ENCODE measurements at places on chromosomes 12 and 14. TPM values are rescaled to one million over a fixed set of nuclear protein-coding genes. Genes with fewer than 3 reads are reported as not detected.

P2RX7 gene
- 65.7 TPM for total RNA-seq

C12orf50 gene
- not detected for total RNA-seq

MYH7 gene
- not detected for total RNA-seq

ADAM21 gene
- not detected for total RNA-seq

RAB5B gene
- total RNA-seq = 143 TPM

CMA1 gene
- total RNA-seq = not detected

JPH4 gene
- 0.30 TPM for total RNA-seq

RNASE7 gene
- total RNA-seq = 46.9 TPM

DNA sequence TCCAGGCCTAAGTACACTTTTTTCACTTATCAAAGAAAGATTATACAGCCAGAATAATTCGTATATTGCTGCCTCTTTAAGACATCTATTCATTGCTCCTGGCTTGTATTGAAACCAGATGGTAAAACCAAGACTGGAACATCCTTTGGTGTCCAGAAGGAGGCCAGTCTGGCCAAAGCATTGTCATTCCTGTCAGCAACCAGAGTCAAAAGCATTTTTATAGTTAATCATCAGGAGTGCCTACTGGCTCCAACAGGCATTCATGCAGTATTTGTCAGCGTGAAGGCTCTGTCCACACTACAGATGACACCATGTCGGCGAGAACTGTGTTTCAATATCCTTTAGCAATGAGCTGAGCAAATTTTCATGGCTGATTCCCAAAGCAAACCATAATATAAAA is 118.0 kb upstream of the G2E3 start:
- H3K4me3 ChIP-seq = no peak overlapping the region
- no peaks in the 10 kb centered on the region for H3K27me3 ChIP-seq
- no peak overlapping the region for H3K27ac ChIP-seq
- DNase-seq = no peak
- no peaks in the 10 kb centered on the region for H3K36me3 ChIP-seq
- H3K4me1 ChIP-seq = no peaks in the 10 kb centered on the region

DNA sequence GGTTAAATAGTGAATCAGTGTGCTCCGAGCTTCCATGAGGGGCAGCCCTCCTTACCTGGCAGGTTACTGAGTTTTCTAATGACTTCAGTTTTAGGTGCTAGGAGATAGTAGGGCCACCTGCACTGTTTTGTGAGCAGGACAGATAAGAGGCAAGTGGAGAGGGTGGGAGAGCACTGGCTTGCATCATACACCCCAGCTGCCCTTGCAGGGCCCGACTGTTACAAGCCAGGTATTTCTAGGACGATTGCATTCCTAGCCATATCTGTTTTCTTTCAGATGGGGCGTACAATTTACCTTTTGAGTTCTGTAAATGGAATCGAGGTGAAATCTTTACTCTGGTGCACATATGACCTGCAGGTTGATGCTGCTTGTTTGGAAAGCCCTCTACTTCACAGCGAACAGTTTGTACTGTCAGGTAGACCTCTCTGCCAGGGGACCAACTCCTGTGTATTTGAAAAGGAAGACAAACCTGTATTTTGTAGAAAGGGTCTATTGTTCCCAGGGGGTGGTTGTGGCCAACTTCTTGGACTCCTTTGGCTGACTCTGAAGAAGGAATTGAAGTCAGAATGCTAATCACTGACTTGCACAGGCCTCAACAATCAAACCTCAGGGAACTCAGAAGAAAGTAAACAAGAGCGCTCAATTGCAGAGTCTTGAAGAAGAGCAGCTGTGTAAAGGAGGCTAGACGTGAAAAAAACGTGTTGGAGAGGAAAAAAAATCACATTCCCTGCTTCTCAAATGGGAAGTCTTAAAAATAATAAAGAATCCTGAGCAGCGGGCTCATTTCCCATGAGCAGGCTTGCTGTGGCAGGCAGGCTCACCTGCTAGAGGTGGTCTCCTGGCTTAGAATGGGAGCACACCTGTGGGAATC is 57.3 kb downstream of the ETV6 start:
- DNase-seq = no peak
- H3K27ac ChIP-seq = peak overlapping the region; percentile 75
- peaks cover 40% of the 10 kb centered on the region for H3K4me1 ChIP-seq
- no peaks in the 10 kb centered on the region for H3K36me3 ChIP-seq
- no peak overlapping the region for H3K4me3 ChIP-seq

- no peak overlapping the region for H3K27ac ChIP-seq
- no peak overlapping the region for H3K4me3 ChIP-seq
Observed at GRCh38 chr12:99152337-99152736, 495.2 kb upstream of the GARIN6 start.

DNA sequence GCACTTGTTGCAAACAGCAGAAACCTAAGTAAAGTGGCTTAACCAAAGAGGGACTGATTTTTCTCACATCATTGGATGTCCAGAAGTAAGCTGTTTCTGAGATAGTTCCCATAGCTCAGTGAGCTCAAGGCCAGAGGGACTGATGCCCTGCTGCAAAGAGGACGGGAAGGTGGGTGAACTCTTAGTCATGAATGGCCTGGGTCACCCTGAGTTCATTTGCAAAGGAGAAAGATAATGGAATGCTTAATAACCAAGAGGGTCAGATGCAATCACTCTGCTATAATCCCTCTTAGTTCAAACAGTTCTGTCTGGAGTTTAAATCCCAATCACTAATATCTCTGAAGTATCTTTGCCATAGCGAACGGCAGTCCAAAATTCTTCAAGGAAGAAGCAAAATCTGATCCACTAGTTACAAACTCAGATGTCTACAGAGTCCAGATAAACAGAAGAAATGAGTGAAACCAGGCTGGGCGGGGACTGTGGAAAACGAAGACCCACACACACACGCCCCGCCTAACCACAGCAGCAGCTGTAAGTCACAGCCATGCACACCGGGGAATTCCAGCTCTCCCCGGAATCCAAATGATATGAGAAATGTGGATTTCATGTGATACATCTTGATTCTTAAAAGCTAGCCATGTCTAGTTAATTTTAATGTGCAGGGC is 289.5 kb downstream of the TMEM132D start:
- H3K4me1 ChIP-seq = no peaks in the 10 kb centered on the region
- H3K27ac ChIP-seq = no peak overlapping the region
- H3K27me3 ChIP-seq = no peaks in the 10 kb centered on the region

DNA sequence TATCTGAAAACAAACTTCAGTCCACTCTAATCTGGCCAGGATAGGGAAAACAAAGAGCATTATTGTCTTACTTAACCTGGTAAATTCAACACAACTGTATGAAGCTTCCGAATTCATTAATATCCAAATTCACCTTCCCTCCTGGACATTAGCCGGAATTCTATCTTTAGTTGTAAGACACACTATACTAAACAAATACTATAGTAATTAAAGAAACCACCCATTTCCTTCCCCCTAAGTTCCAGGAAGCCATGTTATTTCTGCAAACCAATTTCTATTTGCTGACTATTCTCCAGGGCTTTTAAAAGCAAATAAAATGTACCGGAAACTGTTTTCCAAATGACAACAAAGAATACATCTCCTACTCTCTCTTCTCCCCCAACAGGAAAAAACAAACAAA is 122.7 kb upstream of the MDM1 start:
- no peak for DNase-seq
- H3K36me3 ChIP-seq = no peaks in the 10 kb centered on the region
- H3K4me1 ChIP-seq = peaks cover 30% of the 10 kb centered on the region
- no peak overlapping the region for H3K4me3 ChIP-seq
- no peak overlapping the region for H3K27ac ChIP-seq

DNA sequence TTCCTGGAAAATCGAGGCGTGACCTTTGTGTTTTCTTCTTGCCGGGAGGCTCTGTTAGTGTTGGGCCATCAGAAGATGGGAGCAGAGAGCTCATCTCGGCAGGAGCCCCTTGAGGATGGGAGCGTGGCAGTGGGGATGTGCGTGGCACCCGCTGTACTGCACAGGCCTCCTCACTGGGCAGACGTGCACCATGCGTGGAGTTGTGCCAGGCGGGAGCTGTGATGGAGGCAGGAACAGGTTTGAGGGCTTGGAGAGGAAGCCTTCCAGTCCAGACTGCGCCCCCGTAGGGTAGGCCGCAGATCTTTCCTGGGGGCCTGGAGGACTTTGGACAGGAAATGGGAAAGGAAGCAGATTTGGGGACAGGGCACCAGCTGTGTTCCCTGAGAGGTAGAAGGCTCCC is 197.5 kb downstream of the TSPAN9 start:
- H3K4me1 ChIP-seq = peaks cover 18% of the 10 kb centered on the region
- H3K27ac ChIP-seq = no peak overlapping the region
- H3K4me3 ChIP-seq = no peak overlapping the region
- H3K36me3 ChIP-seq = no peaks in the 10 kb centered on the region
- no peaks in the 10 kb centered on the region for H3K27me3 ChIP-seq

- no peak within 1 kb of the TSS for H3K27ac ChIP-seq
- no peaks in the 10 kb centered on the region for H3K27me3 ChIP-seq
- DNase-seq = no peak
- no peak within 1 kb of the TSS for H3K4me3 ChIP-seq
Observed at GRCh38 chr14:36176524-36176923, at the start of gene PTCSC3. Gene PTCSC3 (minus strand): TSS chr14:36176722.

DNA sequence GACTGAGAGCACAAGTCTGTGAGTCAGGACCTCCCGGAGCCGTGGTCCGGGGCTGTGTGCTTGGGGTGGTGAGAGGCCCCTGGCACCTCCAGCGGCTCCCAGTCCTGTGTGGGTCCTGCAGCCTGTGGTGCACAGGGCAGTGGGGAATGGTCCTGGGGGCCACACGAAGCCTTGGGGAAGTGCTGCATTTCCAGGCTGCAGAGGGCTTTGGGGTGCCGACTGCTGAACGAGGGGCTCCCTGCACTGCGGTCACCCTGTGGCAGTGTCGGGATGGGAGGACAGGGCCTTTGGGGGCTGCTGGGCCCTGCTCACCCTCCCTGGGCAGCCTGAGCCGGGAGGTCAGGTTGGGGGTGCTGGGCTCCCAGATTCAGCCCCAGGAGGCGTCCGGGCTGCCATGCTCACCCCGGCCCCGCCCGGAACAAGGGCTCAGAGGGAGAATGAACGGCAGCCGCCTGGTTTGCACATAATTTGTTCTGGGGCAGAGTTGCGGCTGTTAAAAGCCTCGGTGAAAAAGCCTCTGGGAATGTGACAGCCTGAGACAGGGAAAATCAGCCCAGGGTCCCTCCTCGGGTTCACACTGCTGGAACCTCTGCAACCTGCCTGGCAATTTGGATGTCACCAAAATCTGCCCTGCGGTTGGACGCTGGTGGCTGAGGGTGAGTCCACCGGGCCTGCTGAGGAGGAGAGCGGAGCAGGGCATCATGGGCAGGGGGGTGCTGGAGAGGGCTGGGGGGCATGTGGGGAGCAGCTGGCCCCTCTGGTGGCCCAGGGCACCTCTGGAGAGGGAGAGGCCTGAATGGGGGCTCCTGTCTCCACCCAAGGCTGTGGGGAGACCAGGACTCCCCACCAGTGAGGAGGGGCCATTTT is 109.2 kb downstream of the KIF26A start:
- H3K4me3 ChIP-seq = no peak overlapping the region
- no peaks in the 10 kb centered on the region for H3K4me1 ChIP-seq
- no peaks in the 10 kb centered on the region for H3K36me3 ChIP-seq
- peaks cover 8% of the 10 kb centered on the region for H3K27me3 ChIP-seq
- DNase-seq = peak; percentile 50

GRCh38 chr12:67593461-67594330 is 54.8 kb upstream of the DYRK2 start:
- no peaks in the 10 kb centered on the region for H3K36me3 ChIP-seq
- no peak overlapping the region for H3K4me3 ChIP-seq
- no peaks in the 10 kb centered on the region for H3K27me3 ChIP-seq
- H3K27ac ChIP-seq = no peak overlapping the region

DNA sequence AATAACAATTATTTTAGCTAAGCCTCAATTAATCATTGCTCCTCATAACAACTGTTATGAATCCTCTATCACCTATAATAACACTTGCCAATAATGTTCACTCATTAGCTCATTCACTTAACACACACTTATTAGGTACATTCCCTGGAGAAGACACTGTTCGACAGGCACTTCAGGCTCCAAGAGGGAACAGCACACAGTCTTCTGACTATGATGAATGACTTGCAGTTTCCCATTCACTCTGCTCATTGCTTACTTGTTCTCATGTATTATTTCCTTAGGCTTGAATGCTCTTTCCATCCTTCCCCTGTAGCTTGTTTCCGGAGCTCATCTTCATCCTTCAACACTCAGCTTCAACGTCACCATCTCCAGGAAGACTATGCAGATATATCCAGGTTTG is 437.3 kb downstream of the TMEM132D start:
- no peaks in the 10 kb centered on the region for H3K36me3 ChIP-seq
- H3K4me1 ChIP-seq = no peaks in the 10 kb centered on the region
- no peak overlapping the region for H3K27ac ChIP-seq
- H3K27me3 ChIP-seq = no peaks in the 10 kb centered on the region
- H3K4me3 ChIP-seq = no peak overlapping the region
- DNase-seq = no peak

DNA sequence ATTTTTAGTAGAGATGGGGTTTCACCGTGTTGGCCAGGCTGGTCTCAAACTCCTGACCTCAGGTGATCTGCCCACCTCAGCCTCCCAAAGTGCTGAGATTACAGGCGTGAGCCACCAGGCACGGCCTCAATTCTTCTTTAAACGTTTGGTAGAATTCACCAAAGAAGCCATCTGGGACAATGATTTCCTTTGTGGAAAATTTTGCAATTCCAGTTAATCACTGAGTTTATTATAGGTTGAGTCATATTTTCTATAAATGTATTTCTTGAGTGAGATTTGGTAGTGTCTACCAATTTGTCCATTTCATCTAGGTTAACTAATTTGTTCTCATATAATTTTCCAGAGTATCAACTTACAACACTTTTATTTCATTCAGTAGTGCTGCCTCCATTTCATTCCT is 683.9 kb upstream of the TMEM132C start:
- H3K4me3 ChIP-seq = no peak overlapping the region
- no peaks in the 10 kb centered on the region for H3K27me3 ChIP-seq
- H3K27ac ChIP-seq = no peak overlapping the region
- DNase-seq = no peak
- H3K36me3 ChIP-seq = no peaks in the 10 kb centered on the region
- no peaks in the 10 kb centered on the region for H3K4me1 ChIP-seq

DNA sequence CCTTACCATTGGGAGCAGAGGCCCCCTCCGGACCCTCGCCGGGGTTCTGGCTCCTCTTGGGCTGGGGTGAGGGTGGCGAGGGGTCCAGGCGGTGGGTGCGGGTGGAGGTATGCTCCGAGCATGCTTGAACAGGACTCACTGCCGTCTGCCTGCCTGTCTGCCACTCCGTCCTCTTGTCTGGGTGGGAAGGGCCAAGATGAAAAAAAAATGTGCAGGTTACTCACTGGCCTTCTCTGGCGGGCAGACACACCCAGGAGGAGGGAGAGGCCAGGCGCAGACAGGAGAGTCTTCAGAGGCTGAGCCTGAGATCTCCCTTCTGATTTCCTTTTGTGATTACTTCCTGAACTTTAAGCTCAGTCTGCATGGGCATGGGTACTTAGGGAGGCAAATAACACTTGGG is 76.1 kb downstream of the STON2 start:
- no peaks in the 10 kb centered on the region for H3K36me3 ChIP-seq
- H3K27ac ChIP-seq = peak overlapping the region; percentile 57
- no peaks in the 10 kb centered on the region for H3K27me3 ChIP-seq
- no peak for DNase-seq
- peak overlapping the region; percentile 44 for H3K4me3 ChIP-seq
